Activated T-helper 17 cell treated with anti-CD3 and anti-CD28 coated beads, Interleukin-2, amount 50 U/mL, for 72 hours (primary cell): ENCODE measurements at places on chromosomes 7 and 10. TPM values are rescaled to one million over a fixed set of nuclear protein-coding genes. Genes with fewer than 3 reads are reported as not detected.

SAMD9 gene
- total RNA-seq, result 23.1 TPM

FAM171A1 gene
- 2.4 TPM for total RNA-seq

ADCYAP1R1 gene
- not detected for total RNA-seq

SLC26A3 gene
- total RNA-seq, result not detected

SPDYE11 gene
- not detected for total RNA-seq

ANKRD61 gene
- not detected for total RNA-seq

SPDYE2B gene
- not detected for total RNA-seq

OR2A5 gene
- total RNA-seq, result not detected

ABCB1 gene
- total RNA-seq, result 19.0 TPM

PRSS1 gene
- not detected for total RNA-seq

BHLHA15 gene
- not detected for total RNA-seq
